Fibroblast of skin of right quadriceps (primary cell): ENCODE measurements at places on chromosomes 2 and 18.

DNA sequence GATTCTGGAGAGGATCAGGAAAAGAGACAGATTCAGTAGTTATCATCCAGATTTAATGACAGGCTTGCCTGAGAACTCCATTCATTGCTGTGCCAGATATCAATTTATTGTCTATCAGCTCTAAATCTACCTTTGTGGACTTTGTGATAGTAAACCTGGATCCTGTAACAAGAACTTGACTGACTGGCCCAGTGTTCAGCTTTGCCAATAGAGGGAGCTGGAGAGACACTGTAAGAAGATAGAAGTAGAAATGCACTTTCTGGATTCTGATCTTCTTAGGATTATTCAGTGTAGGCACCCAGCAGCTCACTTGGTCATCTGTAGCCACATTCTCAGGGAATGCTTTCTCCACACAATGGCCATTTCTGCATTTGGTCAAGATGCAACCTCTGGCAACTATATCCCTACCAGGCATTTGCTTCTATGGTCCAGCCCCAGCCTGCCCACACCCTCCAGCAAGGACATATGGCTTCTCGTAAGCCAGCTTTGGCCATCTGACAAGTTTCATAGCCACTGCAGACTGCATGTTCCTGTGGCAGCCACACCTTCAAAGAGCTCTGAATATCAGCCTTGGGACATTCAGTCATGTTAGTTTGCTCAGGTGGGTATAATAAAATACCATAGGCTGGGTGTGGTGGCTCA, 6.1 kb upstream of the SERPINB8 start:
- peak; percentile 53 for DNase-seq

GRCh38 chr2:74596584-74596983, 42.1 kb downstream of the DOK1 start:
- no peak for DNase-seq

- no peak for DNase-seq
These were observed 126.4 kb upstream of the TLK1 start for GRCh38 chr2:171287036-171287571.

DNA sequence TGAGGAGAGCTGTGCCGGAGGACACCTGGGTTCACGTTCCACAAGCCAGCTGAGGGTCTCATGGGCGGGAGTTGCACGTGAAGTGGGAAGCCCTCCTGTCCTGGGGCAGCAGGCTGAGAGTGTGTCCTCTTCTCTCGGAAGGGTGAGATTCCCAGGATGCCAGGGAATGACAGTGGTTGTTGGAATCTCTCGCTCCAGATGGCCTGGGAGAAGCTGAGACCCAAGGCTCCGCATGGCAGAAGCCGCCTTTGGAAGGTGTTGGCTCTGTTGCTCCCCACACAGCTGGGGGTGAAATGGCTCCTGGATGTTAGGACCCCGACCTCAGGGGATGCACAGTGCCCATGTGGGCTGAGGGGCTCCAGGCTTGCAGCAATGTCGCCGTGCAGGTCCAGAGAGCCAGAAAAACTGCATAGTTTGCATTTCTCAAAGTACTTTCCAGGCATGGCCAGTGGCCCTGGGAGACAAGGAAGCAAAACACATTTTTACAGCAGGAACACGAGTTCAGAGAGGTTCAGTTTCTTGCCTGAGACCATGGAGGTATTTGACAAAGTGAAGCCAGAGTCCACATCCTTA, 153.4 kb downstream of the TMEM18 start:
- no peak for DNase-seq

GRCh38 chr18:61738488-61738887, 154.3 kb downstream of the RNF152 start:
- peak; percentile 47 for DNase-seq

GRCh38 chr2:120550893-120551446, 184.7 kb upstream of the GLI2 start:
- no peak for DNase-seq

DNA sequence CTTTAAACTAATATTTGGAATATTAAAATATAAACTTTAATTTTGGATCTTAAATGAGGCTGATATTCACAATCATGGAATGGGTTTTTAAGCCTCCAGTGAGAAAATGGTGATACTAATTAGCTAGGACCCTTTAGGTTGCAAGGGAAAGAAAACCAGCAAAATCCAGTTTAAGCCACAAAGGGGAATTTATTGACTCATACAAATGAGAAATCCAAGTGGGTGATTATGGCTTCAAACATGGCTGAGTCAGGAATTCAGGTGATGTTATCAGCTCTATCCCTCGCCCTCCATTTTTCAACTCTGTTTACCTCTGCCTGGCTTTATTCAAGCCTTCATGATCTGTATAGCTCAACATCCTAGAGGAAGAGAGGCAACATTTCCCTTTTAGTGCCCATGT, 75.3 kb upstream of the DLX2 start:
- peak; percentile 62 for DNase-seq

DNA sequence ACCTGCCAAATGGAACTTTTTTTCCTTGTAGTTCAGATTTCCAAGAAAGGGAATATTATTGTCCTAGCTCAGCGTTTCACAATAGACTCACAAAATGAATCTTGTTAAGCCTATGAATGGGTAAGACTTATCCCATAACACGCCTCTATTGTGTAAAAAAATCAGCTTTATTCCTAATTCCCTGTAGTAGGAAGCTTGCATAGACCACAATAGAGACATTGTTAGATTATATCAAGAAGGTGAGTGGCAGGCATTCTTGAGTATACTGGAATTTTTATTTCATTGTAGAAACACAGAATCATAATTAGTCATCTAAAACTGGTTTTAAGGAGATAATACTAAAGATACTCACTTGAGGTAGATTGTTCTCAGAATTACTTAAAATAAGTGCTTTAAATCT, 46.5 kb upstream of the SLC30A6 start:
- no peak for DNase-seq

DNA sequence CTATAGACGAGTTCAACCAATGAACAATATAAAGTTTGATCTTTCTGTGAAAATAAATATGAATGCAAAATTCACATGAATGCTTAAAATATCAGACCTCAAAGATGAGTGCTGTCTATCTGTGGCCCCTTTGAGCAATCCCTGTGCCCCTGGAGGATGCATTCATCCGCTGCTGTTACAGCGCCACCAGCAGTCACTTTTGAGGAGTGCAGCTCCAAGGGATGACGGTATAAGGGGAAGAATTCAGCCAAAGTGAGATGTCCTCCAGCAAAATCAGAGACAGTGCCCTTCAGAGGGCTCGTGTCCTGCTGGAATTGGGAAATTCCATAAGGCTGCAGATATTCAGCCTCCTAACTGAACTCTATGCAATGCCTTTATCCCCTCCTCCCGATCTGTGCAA, 12.0 kb upstream of the CHRNA1 start:
- no peak for DNase-seq

DNA sequence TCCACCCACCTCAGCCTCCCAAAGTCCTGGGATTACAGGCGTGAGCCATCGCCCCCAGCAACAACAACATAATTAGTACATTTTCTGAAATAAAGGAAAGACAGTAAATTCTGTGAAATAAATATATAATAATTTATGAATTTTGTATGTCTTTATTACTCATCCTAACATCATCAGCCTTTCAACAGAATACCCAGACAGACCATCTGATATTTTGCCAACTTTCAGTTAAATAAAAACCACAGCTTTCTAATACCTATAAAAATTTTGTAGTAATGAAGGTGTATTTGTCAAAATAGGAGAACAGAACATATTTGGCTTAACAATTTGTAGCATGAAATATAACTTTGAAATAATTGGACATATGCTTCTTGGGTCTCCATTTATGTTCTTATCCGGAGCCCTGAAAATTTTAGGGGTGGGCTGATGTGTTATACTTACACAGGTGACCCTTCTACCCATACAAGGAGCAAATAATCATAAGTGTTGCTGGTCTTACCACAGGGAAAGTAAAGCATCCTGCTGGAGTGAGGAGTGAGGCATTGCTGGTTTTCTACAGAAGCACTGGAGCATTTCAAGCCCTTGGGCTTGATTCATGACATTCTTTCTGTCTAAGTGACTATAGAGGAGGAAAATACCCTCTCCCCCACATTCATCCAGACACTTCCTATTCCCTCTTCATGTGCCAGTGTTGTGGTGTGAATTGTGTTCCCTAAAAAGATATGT, 99.3 kb downstream of the SPOPL start:
- DNase-seq, result no peak

DNA sequence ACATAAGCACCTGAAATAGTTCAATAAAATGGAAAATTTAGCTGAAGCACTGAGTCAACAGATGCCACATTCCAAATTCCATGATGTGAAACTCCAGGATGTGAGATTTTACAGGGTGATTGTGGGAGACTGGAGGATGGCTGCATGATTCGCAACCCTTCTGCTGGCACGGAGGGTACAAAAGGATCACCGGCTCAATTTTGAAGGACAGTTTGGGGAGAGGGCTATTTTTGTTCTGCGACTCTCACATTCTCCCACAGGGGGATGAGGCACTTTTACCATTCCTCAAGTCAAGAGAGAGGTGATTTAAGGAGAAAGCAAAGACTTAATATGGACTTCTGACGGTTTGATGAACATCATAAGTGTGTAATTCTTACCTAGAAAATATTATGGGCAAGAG, 138.1 kb upstream of the CWC22 start:
- no peak for DNase-seq

GRCh38 chr2:96547203-96547641, 10.7 kb downstream of the ARID5A start:
- no peak for DNase-seq

DNA sequence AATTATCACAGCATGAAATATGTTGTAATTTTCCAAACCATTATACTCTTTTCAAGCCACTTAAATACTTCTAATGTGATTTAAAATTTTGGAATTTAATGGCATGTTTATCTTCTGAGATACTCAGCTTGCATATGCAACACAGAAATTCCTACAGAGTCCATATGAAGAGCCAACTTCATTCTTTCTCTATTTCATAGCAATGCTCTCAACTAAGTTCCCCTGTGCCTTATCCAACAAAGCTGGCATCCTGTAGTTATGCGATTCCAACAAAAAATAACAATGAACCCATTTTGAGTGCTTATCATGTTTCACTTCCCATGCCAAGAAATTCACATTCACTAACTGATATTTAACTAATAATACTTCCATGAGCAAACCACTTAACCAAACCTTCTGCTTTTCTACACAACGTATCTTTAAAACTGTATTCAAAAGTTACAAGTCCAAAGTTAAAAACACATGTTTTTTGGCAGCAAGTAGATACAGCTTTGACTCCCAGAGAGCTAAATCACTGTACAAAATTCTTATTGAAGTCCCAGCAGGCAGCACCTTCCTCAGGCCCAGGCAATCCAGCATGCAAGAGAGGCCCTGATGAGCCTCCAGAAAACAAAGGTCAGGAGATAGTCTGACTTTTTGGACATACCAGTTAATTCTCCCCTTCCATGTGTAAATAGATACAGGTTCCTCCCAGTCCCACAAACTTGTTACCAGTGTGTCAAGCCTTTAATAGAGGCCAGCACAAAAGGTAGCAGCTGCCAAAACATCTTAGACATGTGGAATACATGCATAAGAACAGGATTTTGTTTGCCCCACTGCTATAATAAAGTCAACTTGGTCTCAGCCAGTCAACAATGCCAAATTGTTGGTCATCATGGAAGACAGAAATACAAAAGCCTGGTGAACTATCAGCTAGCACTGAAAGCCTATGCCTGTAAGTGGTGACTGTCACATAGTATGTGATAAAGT, 113.1 kb upstream of the WDR75 start:
- DNase-seq, result peak; percentile 84

DNA sequence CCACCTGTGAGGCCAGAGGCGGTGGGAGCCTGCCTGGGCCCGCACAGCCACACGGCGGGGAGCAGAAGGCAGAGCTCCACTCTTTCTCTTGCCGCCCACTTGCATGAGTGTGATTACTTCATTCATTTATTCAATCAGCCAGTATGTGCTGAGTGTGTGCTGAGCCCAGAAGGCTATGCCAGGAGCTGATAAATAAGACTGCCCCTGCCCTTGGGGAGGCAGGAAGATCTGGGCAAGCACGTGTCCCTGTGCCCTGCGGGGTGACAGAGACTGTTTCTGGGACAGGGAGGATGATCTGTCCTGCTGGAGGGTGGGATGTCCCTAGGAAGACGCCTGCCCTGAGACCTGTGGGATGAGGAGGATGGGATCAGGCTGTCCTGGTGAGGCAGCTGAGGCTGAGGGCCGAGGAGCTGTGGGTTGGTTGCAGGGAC, 250.8 kb downstream of the DYSF start:
- DNase-seq, result no peak

GRCh38 chr18:63286926-63287325, 32.6 kb downstream of the BCL2 start:
- DNase-seq, result no peak

- DNase-seq, result no peak
These were observed 443.9 kb upstream of the VRK2 start for GRCh38 chr2:57602733-57603132.

- DNase-seq, result peak; percentile 72
These were observed 20.7 kb upstream of the DNAH6 start for GRCh38 chr2:84495539-84496146.

GRCh38 chr2:163345795-163346573, 389.8 kb downstream of the FIGN start:
- peak; percentile 57 for DNase-seq

DNA sequence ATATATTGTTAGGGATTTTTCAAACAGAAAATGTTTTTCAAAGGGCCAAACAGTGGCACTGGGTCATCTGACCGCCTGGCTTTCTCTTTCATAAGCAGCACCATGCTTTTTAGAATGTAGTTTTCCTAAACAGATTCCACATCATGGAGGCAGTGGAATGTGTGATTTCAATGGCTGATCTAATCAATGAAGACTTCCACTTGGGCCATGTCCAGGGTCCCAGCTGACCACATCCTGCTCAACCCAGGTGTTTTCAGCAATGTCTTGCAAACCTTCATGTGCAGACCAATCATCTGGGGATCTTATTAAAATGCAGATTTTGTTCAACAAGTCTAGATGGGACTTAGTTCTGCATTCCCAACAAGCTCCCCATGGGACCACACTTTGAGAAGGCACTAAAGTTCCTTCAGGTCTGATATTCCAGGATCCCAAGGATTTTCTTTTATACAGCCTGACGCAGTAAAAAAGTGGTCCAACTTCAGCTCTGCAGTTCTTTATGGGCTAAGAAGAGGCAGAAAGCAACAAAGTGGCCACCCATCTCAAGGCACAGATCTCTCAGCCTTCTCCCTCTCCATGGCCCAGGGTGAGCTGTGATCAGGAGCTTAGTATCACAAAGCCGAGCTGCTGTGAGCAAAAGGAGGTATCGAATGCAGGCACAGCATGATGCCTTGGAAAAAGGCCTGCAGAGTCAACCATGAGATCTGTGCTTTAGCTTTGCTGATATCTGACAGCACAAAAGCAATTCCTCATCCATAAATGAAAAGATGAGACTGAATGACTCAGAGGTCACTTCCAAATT, 3.7 kb downstream of the ALKAL2 start:
- no peak for DNase-seq

GRCh38 chr2:82013641-82014040, 1709.1 kb upstream of the LRRTM1 start:
- no peak for DNase-seq

GRCh38 chr2:44957656-44958327, 16.3 kb downstream of the SIX3 start:
- DNase-seq, result no peak

GRCh38 chr2:21005700-21006422, 38.0 kb downstream of the APOB start:
- DNase-seq, result no peak

- DNase-seq, result no peak
These were observed 535.7 kb upstream of the SLC39A10 start for GRCh38 chr2:195121341-195121740.
